ENCODE measurements at places on chromosomes 12 and 14.

DNA sequence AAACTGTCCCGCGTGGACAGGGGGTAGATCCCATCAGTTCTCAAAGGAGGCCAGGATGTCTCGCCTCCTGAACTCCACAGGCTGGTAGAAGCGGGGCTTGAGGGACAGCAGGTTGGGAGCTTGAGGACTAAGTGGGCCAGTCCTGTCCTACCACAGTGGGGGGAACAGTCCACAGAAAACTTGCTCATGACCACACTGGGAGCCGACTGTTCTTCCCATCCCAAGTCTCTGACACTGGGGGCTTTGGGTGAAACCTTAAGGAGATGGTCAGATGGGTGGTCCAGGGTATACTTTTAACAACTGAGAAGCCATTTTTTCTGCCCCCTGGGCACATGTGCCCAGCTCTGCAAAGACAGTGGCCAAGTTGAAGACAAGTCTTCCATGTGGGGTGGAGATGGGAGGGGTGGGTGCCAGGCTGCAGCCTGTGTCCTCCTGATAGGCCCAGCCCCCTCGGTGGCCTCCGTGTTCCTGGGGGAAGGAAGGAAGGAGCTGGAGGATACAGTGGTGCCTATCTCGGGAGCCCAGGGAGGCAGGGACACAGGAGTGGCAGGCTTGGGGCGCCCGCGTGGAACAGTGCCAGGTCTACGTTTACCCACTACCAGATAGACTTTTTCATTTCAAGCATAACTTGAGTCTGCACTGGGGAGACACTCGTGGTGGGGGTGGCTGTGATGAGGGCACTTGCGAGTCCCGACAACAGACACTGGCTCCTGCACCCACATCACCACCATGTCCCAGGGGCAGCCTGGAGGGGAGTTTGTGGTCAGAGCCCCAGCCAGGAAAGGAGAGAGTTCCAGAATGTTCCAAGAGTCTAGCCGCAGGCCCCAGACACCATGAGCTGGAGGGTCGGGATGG, 14.7 kb downstream of the RHOF start:
- no peak for DNase-seq

GRCh38 chr12:109729801-109730200, 16.2 kb downstream of the FAM222A start:
- no peak for DNase-seq

DNA sequence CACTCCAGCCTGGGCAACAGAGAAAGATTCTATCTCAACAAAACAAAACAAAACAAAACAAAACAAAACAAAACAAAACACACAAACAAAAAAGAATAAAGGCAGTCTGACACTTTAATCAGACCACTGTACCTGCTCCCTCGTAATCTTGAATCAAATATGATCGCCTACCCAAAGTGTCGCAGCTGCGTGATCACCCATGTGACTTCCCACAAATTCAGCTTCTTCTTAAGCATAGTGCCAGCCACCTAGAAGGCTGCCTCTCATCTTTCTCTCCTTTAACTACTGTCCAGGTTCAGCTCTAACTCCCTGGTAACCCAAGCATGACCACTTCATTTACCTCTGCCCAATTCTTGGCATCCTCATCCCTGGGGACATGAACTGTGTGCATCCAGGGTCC, 37.4 kb downstream of the FMNL3 start:
- no peak for DNase-seq

- peak; percentile 72 for DNase-seq
Observed at GRCh38 chr14:76514213-76514998, 138.5 kb downstream of the ESRRB start.

- DNase-seq: no peak
Observed at GRCh38 chr12:22635812-22636211, 10.8 kb downstream of the ETNK1 start.

DNA sequence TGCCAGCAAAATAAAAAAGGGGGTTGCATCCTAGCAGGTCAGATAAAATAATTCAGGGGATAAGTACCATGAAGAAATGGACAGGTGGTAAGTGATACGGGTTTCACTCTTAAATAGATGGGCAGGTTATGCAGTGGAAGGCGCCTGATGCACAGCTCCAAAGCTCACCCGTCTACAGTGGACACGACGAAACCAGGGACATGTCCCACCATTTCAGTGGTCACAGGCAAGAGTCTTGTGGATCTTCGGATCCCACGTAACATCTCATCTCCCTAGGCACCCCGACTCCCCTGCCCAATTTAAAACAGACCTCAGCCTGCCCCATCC, 60.5 kb downstream of the DDX51 start:
- DNase-seq: no peak

DNA sequence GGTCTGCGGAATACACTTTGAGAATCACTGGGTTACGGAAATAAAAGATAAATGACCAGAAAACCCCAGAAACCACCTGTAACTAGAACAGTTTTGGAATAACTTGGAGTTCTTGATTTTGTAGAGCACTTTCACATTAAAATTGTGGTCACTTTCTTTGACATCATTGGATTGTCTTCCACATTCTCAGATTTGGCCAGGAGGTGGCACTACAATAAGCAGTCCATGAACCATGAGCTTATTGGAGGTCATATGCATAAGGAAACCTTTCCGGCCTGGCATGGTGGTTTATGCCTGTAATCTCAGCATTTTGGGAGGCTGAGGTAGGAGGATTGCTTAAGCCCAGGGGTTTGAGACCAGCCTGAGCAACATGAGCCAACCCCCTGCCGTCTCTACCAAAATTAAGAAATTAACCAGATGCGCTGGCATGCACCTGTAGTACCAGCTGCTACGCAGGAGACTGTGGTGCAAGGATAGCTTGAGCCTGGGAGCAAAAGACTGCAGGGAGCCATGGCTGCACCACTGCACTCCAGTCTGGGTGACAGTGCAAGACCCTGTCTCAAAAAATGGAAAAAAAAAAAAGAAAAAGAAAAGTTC, 107.7 kb upstream of the CAND1 start:
- peak; percentile 61 for DNase-seq

- no peak for DNase-seq
Observed at GRCh38 chr14:78119440-78119839, 50.7 kb upstream of the NRXN3 start.

DNA sequence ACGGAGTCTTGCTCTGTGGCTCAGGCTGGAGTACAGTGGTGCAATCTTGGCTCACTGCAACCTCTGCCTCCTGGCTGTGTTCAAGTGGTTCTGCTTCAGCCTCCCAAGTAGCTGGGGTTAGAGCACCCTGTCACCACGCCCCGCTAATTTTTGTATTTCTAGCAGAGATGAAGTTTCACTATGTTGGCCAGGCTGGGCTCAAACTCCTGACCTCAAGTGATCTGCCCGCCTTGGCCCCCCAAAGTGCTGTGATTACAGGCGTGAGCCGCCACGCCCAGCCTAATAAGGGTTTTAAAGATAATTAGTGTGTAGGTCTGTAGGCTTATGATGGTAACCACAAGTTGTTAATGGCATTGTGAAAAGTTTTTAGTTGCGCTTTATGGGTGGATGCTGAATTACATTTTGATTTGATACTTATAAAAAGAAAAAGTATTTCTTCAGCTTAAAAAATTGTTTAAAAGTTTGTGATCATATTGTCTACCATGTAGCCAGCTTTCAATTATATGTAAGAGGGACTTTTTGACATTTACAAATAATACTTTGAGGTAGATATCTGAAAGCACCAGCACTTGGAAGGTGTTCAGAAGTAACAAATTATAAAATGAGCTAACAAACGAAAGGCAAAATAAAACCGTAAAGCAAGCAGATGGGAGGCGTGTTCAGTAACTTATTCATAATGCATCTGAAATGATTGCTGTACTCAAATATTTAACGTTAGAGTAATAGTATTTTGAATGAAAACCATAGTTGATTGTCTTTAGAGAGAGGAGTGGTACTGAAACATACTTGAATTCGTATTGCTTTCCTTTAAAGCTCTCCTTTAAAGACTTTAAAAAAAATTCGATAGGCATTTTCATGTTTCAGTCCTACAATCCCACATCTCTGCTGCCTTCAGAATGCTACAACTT, 37.1 kb downstream of the MDM2 start:
- DNase-seq: no peak

- peak; percentile 86 for DNase-seq
Observed at GRCh38 chr14:53924753-53925152, 31.9 kb downstream of the BMP4 start.

DNA sequence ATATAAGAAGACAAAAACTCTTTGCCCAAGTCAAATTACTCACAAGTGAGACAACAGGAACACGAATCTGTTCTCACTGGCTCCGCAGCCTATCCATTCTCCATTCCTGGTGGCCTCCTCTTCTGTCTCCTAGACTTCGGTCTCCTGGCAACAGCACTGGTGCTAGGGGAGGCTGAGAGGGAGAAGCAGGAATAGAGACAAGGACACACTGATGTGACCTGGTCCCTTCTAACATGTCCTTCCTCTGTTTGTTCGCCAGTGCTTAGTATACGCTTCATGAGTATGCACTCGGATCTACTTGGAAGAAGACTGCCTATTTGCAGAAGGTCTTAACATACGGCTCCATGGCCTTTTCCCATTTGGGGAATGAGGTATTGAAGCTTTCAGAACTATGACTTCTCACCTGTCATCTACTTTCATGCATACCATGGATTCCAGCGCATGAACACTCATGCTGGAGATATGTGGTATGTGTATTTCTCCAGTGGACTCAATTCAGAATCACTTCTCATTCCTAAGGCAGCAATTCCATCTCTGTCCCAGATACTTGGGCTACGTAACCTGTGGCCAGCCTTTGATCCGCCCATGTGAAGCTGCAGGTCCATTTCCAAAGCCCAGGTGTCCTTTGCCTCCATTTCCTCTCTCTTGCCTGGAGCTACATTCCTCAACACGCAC, 33.9 kb downstream of the BHLHE41 start:
- DNase-seq: no peak

- DNase-seq: no peak
Observed at GRCh38 chr12:71187379-71187778, 29.6 kb upstream of the TSPAN8 start.

DNA sequence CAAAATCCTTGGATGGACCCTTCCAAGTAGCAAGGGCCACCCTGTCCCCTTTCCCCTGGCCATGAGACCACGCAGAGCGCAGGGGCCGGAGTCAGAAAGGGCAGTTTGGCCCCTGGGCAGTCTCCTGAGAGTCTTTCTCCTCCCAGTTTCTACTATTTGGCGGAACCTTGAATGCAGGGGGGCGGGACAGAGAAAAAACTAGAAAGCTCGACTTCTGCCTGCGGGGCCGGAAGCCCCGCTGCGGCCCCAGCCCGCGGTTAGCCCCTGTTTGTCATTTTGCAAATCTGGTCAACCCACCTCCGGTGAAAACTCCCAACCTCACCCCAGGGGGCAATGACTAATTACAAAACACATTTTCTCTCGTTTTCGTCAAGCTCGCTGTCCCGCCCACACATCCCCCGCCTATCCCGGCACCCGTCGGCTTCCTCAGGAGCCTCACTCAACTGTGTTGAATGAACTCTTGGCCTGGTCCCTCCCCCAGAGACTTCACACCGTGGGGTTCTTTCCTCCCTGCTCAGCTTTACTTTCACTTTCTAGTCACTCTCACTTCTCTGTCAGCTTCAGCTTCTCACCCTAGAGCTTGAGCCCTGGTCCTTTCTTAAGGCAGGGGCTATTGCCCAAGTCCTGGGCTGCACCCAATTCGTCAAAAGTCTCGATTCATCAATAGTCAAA, 66.7 kb downstream of the IRF2BPL start:
- peak; percentile 97 for DNase-seq

DNA sequence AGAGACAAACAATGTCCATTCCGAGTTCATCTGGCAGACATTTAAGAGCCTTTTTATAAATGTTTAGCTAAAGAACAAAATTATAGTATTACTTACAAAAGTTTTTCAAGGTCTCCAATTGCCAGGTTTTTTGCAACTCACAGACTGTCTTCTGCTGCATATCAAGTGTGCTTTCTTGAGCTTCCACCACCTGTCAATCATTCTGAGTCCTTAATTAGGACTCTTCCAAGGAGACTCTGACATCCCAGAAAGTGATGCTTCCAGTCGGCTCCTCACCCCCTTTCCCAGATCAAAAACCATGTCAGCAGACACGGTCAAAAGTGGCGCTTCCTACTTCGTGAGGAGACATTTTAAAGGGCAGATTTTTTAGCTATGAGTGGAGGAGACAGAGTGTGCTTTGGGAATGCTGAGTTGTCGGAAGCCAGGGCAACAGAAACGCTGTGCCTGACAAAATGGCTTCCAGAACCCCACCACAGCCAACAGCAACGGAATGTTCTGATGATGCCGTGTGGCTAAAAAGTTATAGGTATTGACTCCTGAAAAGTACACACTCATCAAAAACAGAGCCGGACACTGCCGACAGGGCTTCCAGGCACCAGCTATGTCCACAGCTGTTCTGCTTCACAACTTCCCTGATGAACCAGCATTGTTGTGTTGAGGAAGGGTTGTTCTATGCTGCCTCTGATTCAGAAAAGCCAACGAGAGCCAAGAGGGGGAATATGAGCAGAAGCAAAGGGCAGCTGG, 116.1 kb upstream of the SLC35F4 start:
- no peak for DNase-seq

DNA sequence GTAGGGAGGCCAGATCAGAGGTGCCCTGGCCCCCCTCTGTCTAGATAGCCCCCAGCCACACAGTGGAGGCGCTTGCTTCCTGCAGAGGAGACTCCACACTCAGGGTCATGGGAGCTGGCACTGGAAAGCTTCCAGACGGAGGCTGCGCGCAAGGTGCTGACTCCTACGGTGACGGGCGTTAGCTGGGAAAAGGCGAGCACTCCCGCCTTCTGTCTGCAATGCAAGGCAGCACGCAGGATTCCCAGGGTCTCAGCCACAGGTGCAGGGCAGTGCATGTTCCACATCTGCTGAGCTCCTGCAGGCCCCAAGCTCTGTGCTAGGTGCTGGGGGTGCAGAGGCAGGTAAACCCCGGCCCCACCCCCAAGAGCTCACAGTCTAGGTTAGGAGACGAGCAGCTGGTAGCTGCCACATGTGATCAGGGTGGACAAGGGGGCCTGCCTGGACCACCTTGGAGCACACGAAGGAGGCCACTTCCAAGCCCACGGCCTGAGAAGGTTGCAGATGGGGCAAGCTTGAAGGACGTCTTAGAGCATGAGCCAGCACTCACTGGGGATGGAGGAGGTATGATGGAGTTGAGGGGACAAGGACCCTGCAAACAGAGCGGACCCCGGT, 310.9 kb upstream of the DIO3 start:
- DNase-seq: no peak

- no peak for DNase-seq
Observed at GRCh38 chr12:111404362-111405148, 1.2 kb upstream of the SH2B3 start.

DNA sequence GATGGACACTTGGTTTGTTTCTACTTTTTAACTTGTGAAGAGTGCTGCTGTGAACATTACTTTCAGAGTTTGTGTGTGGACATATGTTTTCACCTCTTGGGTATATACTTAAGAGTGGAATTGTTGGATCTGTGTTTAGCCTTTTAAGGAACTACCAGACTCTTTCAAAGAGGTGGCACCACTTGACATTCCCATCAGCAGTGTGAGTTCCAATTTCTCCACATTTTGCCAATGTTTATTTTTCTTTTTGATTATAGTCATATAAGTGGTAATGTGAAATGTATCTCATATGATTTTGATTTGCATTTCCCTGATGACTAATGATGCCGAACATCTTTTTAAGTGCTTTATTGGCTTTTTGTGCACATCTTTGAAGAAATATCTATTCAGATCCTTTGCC, 44.8 kb downstream of the ARHGAP5 start:
- DNase-seq: no peak

GRCh38 chr14:71322655-71323250, 415.5 kb downstream of the PCNX1 start:
- DNase-seq: peak; percentile 56
